Panc1 (cell line): ENCODE measurements at places on chromosomes 3 and 15. TPM values are rescaled to one million over a fixed set of nuclear protein-coding genes. Genes with fewer than 3 reads are reported as not detected.

Gene GAP43
- total RNA-seq: not detected

Gene SCAMP5
- total RNA-seq: 11.2 TPM

Gene DNASE1L3
- not detected for total RNA-seq

Gene CCDC191
- total RNA-seq: 5.6 TPM

Gene SH2D7
- not detected for total RNA-seq

Gene PKM
- 1,590 TPM for total RNA-seq

Gene CNTN6
- total RNA-seq: not detected

Gene STOML1
- 6.9 TPM for total RNA-seq

Gene PLA2G4D
- not detected for total RNA-seq

Gene CRYBG3
- 24.6 TPM for total RNA-seq

Gene HRH1
- total RNA-seq: 4.6 TPM
